ENCODE measurements at places on chromosomes 2 and 18. TPM values are rescaled to one million over a fixed set of nuclear protein-coding genes. Genes with fewer than 3 reads are reported as not detected.

The CD207 gene
- total RNA-seq = 1.0 TPM

The NETO1 gene
- total RNA-seq = 0.13 TPM

The GPR75 gene
- total RNA-seq = 4.6 TPM

DNA sequence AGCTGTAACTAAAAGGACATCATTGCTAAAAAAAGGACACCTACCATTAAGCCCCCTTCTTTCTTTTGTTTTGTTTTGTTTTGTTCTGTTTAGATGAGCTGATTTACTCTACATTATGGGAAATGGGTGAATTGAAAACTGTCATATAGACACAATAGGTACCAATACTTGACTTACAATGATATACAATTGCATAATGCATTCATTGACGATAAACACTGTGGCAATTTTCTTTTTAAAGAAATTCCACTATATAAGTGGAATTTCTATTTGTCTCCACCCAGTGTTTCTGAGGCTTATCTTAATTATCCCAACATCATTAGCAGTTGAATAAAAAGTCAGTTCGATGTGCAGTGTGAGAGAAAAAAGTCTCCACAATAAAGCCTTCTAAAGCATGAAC, 282.1 kb downstream of the BCL2 start:
- H3K4me1 ChIP-seq = no peaks in the 10 kb centered on the region
- no peaks in the 10 kb centered on the region for H3K36me3 ChIP-seq
- H3K27ac ChIP-seq = no peak overlapping the region
- DNase-seq = no peak

- H3K4me3 ChIP-seq = no peak overlapping the region
- H3K27me3 ChIP-seq = no peaks in the 10 kb centered on the region
- DNase-seq = no peak
- no peaks in the 10 kb centered on the region for H3K4me1 ChIP-seq
- no peaks in the 10 kb centered on the region for H3K36me3 ChIP-seq
Measured at GRCh38 chr18:25595274-25596060, 243.5 kb upstream of the ZNF521 start.

DNA sequence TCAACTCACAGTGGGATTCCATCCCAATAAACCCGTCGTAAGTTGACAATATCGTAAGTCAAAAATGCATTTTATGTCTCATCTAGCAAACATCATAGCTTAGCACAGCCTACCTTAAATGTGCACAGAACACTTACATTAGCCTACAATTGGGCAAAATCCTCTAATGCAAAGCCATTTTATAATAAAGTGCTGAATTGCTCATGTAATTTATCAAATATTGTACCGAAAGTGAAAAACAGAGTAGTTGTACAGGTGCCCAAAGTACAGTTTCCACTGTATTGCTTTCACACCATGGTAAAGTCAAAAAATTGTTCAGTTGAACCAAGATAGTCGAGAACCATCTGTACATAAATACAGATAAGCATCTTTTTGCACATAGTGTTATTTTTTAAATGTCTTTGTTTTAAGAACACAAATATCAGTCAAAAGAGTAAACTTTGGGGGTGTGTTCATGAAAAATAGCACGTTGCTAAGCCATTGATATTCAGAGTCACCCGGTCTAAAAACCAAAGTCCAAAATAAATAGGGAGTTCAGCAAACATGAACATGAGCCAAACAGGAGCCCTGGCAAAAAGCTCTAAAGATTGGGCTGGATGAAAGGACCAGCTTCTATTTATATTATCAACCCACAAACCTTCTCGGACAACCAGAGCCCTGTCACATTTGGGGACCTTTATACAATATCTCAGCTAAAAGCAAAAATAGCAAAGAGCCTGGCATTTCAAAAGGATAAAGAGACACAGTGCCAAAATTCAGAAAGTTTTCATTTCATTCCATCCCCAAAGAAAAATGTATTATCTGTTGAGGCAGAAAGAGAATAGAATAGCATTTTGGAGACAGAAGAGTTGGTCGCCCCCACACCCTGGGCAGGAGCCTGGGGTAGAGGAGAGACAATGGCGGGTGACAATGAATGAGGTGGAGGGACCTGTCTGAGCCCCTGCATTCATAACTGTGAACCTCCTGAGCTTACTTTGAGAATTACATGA, 105.9 kb upstream of the SH3BP4 start:
- no peak overlapping the region for H3K4me3 ChIP-seq
- peaks cover 2% of the 10 kb centered on the region for H3K4me1 ChIP-seq
- no peak for DNase-seq
